RWPE1 (cell line): ENCODE measurements at places on chromosomes 3 and 15.

DNA sequence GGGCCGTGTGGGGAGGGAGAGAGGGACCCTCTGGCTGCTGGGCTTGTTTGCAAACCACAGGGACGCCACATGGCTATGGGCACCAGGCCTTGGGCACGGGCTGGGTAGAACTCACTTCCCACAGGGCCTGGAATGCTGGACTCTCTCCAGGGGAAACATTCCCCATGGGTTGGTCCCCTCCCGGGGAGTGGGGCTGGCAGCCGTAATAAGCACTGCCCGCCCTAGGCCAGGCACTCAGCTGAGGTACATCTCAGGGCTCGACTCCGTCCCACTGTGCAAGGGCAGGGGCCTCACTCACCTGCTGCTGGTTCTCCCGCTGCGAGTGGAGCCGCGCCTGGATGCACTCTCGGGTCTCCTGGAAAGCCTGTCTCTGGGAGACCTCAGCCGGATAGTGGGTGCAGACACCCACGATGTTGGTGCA lies 96.7 kb downstream of the ADCY5 start:
- DNase-seq = no peak

DNA sequence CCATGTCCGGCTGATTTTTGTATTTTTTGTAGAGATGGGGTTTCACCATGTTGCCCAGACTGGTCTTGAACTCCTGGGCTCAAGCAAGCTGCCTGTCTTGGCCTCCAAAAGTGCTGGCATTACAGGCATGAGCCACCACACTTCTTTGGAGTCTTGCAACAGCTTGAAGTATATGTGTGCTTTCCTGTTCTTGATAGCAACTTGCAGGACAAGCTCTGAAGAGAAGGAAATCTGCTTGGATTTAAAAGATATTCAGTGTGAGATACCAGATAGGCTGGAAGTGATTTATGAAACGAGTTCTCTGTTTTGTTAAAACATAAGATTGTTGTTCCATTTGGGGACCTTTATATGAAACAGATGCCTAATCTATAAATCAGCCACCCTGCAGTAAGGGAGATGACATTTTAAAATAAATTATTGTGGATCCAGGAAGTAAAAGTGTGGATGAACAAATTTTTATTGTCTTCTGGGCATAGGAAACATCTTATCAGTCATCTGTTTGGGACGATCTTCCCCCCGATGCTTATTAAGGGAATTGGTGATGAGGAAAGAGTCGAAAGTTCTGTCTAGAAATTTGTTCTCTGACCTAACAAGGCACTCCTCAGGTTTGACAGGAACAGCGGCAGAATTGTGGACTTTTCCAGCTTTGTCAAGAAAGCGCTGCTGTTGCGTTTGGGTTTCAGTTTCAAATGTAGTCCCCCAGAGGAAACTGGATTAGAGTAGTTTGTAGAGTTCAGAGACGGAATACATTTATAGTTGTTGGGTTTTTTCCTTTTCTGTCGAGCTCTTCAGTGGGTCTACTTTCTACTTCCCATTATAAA lies 53.7 kb upstream of the MAGI1 start:
- no peak for DNase-seq

GRCh38 chr3:64796607-64797399 lies 109.0 kb upstream of the ADAMTS9 start:
- no peak for DNase-seq

- no peak for DNase-seq
Observed at GRCh38 chr3:38226273-38226672, 39.3 kb upstream of the SLC22A13 start.

- no peak for DNase-seq
Observed at GRCh38 chr3:126917232-126917804, 65.6 kb upstream of the PLXNA1 start.

- DNase-seq = peak; percentile 46
Observed at GRCh38 chr3:71101014-71101413, 482.5 kb downstream of the FOXP1 start.

DNA sequence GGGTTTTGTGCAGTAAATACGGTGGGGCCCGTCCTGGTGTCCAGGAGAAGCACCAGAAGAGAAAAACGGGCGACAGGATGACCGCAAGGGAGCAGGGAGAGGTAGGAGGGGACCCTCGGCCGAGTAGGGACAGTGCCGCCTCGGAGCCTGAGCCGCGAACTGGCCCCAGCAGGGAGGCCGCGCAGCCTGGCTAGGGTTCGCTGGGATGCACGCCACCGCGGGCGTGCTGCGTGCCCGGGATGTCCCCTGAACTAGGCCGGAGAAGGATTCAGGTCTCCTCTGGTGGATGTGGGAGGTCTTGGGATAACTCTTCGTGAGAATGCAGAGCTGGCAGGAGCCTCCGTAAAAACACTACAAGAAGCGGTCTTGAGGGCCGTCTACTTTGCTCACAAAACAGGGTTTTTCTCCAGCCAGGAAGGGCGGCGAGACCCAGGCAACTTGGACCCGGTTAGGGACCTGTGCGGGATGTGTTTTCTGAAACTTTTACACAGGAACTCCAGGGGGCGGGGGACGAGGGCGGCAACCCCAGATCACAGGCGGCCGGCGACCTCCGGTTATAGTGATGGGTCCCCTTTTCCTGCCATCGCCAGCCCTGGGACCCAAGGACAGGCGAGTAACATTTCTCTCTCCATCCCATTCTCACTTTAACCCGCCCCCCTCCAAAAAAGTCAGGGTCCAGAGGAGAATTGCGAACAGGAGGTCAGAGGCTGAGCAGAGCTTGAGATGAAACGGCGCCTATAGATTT lies 35.5 kb downstream of the NR2F2 start:
- no peak for DNase-seq

GRCh38 chr3:44969828-44970179 lies 6.2 kb downstream of the ZDHHC3 start:
- no peak for DNase-seq

- no peak for DNase-seq
Observed at GRCh38 chr3:81602781-81603180, 158.7 kb downstream of the GBE1 start.

DNA sequence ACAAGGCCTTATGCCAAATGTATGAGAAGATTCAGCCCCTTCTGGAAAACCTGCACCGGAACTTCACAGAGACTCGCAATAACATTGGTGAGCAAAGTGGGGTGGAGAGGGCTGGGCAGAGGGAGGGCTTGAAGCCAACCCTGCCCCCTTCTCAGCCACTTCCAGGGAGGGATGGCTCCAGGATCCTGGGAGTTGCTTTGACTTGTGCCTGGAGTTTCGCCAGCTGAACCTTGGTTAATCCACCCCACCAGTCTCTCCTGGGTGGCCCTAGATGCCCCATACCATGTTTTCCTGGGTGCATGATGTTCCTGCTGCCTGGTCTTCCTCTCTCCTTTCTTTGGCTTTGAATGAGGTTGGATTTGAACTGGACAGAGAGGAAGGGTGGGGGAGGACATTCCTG lies 10.8 kb downstream of the TBC1D21 start:
- no peak for DNase-seq

- no peak for DNase-seq
Observed at GRCh38 chr3:65595222-65596028, 443.3 kb downstream of the MAGI1 start.

GRCh38 chr3:106083207-106083606 lies 214.4 kb upstream of the CBLB start:
- no peak for DNase-seq

- no peak for DNase-seq
Observed at GRCh38 chr3:4766716-4767499, 212.3 kb upstream of the BHLHE40 start.

GRCh38 chr3:160023476-160023875 lies 34.8 kb downstream of the IL12A start:
- DNase-seq = no peak
